EH (cell line): ENCODE measurements at places on chromosomes 2 and 18.

- DNase-seq = no peak
Measured at GRCh38 chr2:10374362-10374943, 71.7 kb downstream of the HPCAL1 start.

DNA sequence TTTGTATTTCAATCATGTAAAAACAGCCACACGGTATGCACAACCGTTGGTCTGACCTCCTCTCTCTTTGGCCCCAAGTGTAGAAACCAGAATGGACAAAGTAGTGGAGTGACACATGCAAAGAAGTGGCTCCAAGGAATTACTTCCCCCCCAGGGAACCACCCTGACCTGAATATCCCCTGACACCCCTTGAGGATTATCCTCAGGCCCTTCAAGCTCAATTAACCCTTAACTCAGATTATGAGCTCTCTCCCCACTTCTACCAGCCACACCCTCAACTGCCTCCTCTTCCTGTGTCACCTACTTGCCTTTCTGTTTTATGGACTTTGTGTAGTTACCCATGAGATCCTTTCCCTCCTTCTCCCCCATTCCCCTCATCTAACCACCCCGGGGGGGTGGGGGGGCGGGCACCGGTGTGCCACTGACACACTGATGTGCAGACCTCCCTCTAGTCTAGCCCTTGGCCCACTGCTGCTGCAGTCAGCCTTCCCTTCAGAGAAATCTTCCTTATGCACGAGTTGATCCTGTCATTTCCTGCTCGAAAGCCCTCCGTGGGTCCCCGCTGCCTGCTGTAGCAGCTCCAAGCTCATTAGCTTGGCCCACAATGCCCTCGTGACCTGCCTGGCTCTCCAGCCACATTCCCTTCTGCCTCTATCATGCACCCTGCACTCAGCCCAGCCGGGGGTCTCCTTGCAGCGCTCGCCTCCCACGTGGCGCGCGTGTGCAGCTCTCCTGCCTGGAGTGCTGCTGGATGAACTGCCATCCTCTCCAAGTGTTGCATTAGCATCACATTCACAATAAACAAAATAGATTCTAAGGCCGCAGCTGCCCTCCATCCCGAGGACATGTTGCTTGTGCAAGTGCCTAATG lies 40.1 kb upstream of the TMEM177 start:
- DNase-seq = no peak

GRCh38 chr2:218224186-218224585 lies 7.2 kb downstream of the ARPC2 start:
- no peak for DNase-seq

DNA sequence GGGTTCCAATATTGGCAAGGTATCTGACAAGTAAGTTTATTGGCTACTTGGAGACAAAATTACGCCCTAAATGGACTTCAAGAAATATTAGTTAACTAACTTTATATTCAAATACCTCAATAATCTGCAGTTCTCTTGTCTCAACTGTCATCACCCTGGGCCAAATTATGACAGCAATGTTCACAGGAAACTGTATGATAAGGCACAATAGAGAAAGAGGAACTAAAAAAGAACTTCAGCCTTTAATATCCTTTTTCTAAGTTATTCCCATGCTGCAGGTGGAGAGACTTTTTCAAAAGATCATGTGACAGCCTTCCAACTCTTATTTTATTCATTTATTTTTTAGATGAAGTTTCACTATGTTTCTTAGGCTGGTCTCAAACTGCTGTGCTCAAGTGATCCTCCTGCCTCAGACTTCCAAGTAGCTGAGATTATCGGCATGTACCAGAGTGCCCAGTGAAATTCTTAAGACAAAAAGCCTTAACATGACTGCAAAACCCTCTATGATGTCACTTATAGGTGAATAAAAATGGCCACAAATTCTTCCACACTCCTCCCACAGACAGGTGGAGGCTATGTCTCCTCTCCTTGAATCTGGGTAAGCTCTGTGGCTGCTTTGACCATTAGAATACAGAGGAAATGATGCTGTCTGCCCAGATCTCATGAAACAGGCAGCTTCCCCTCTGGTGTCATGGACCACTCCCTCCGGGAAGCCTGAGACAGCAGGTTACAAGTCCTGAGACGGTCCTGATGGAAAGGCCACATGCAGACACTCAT lies 211.0 kb downstream of the TGIF1 start:
- no peak for DNase-seq

DNA sequence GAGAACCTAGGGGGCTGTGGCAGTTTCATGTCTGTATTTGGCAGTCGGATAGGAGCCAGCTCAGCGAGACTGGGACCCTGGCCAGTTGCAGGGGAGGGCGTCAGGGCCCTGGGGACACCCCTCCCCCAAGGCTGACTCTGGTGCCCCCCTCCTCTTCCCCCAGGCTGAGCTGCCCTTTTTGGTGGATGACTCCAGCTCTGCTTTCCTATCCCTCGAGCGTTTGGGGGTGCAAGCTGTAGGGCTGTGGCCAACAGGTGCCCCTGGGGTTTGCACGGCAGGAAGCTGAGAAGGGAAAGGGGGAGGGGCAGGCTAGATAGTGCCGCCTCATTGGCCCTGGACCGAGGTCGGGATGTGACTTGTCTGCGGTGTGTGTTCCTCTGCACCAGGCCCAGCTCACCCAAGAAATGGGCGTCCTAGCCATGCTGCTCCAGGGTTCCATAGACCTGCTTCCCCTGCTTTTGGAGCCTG lies 26.4 kb downstream of the SPEG start:
- DNase-seq = peak; percentile 34

GRCh38 chr2:234678711-234679110 lies 181.8 kb upstream of the ARL4C start:
- peak; percentile 76 for DNase-seq

DNA sequence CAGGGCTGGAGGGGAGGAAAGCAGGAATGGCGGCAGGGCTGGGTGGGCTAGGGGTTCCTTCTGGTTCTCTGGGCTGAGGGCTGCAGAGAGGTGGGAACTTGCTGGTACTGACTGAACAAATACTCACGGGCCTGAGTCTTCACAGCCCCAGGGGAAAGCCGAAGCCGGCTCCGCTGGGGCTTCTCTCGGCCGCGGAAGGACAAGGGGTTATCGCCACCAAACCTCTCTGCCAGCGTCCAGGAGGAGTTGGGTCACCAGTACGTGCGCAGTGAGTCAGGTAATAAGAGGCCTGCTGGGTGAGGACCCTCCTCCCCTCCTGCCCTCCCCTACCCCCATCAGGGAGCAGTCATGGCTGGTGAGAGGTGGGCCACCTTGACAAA lies 13.5 kb upstream of the GMPPA start:
- no peak for DNase-seq

DNA sequence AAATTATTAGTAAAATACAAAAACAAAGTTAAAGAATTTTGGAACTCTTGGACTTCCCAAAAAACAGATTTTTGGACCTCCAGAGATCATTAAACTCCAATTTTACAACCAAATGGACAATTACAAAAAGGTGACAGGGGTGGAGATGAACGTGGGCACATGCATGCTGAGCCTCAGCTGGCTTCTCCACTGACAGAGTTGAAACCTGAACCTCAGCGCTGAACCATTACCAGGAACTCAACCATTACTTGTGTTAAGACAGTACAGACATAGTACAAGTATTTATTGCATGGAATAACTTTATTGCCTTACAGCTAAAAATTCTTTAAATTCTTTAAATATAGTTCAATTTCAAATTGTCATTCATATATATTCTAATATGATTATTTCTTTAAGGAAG lies 33.0 kb upstream of the KIDINS220 start:
- DNase-seq = no peak

- peak; percentile 8 for DNase-seq
Measured at GRCh38 chr2:205811387-205811786, 129.1 kb downstream of the NRP2 start.

DNA sequence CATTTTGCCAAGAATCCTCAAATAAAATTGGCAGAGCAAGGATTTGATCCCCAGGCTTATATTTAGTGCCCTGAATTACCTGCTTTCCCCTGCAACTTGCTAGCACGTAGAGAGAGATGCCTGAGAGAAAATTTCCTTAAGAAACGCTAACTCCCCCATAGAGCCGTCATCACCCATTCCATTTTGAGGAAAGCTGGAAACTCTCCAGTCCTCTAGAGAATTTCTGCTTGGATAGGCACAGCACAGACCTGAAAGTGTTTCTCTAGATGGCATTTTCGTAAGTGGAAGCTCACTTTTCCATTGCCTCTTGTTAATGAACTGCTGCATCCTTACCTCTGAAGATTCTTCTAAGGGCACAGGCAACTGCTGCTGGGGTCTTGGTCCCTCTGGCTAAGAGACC lies 277.8 kb upstream of the SIX2 start:
- DNase-seq = no peak

DNA sequence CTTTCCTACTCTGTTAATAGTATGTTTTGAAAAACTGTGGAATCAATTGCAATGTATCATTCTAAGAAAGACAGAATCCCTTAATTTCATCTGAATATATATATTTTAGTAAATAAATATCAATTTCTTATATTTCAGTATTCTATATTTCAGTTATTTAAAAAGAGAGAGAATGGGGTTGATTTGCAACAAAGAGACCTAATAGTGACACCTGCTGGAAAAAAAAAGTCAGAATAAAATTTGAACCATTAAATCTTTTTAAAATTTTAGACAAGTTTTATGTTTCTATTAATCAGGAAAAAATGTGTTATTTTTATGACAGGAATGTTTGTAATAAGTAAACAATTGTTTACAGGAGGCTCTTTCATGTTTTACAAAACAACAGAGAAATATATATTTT lies 20.7 kb upstream of the CCNT2 start:
- DNase-seq = peak; percentile 12

- peak; percentile 56 for DNase-seq
Measured at GRCh38 chr2:9091811-9092210, 88.3 kb upstream of the MBOAT2 start.

GRCh38 chr2:80028584-80028983 lies 276.0 kb downstream of the LRRTM1 start:
- no peak for DNase-seq

- peak; percentile 76 for DNase-seq
Measured at GRCh38 chr2:172962824-172963223, 112.8 kb upstream of the MAP3K20 start.

DNA sequence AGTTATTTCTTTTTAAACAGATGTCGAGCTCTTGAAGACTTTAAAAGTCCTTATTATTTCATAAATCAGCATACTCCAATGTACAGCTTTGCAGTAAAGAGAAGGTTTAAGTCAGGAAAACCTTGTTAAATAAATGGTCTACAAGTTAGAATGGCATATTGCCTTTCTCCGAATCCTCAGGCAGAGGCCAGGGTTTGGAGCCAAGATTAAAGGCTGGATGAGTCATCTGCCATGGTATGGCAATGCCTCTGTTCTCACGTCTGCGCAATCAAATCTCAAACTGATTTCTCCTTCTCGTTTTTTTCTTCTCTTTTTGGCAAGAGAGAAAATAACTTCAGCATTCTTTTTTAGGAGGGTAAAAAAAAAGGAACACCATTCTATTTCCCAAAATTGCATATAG lies 5.6 kb upstream of the KCNJ3 start:
- DNase-seq = no peak

- DNase-seq = no peak
Measured at GRCh38 chr18:7206217-7206616, 24.7 kb upstream of the LRRC30 start.

DNA sequence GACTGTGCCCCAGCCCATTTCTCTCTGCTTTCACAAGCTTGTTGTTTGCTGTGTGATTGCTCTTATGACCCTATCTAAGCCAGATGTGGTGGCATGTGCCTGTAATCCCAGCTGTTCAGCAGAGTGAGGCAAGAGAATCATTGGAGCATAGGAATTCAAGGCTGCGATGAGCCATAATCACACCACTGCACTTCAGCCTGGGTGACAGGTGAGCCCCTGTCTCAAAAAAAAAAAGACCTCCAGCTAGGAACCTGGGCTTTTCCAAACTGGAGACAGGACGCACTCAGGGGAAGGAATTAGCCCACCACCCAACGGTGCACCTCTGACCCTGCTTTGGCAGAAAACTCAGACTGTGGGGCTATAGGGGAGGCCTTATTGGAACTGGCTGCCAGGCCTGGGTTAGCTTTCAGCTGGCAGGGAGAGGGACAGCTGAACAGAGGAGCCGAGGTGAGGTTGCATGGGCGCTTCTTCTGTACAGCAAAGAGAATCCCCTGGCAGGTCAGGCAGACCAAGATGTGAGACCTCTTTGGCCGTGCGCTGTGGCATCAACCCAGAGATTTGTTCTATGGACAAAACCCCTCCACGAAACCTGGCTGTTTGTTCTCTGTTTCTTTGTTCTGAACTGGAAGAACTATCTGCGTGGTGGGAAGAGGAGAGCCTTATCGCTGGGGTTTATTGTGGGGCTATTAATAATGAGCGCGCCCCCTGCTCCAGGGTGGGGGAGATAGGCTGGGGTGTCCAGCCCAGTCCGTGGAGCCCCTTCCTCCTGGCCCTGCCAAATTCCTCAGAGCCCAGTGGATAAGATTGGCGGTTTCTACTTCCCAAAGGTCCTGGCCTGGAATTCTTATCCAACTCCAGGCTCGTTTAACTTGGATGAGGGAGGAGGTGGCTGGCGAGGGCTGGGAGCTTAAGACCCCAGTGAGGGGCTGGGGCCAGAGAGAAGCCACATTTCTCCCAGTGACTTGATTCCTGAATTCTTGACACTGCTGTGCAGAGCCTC lies 38.8 kb upstream of the SMAD7 start:
- no peak for DNase-seq

DNA sequence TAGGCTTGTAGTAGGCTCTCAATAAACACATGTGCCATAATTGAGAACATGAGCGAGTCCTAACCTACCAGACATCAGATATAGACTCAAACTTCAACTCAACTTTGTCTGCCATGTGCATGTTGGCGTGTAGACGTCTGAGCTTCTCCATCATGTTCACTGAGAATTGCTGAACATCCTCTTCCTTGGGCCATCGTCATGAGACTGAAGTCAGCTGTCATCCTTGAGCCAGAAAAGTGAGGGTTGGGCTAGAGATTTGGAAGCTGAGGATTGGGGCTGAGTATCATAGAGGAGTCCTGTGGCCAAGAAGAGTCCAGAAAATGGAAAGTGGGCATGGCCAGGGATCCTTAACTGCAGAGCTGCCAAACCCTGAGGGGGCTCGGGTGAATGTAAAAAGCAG lies 7.8 kb upstream of the EFR3B start:
- no peak for DNase-seq

GRCh38 chr2:136439064-136439676 lies 321.2 kb upstream of the CXCR4 start:
- no peak for DNase-seq

DNA sequence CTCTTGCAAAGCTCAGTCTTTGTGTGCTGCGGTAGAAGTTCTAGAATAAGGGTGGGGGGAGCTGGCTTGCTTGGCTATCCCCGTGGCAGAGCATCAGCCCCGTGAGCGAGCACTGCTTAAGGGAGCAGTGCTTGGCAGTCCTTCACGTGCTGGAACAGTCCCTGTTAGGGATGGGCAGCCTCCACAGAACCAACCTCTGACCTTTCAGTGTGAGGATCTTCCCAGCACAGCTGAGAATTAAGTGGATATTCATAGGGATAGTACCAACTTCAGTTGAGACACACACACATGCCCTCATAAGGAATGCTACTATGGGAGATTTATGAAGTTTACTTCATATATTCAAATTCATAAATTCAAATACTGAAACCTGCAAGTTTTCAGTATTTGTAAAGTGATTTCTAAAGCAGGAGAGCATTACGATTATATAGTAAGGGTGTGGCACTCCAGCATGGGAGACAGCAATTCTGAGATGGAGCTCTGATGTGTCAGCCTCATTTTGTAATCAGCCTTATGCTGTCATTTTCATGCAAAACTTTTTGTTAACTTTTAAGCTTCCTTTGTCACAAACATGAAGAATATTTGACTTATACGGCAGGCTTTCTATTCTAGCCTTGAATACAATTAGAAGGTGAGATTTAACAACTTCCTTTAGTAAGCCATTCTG lies 39.5 kb downstream of the ATP9B start:
- no peak for DNase-seq

- no peak for DNase-seq
Measured at GRCh38 chr2:8059255-8059654, 622.6 kb upstream of the ID2 start.

- peak; percentile 54 for DNase-seq
Measured at GRCh38 chr2:188609321-188610049, 317.8 kb downstream of the GULP1 start.
